ENCODE measurements at places on chromosomes 6 and 20. TPM values are rescaled to one million over a fixed set of nuclear protein-coding genes. Genes with fewer than 3 reads are reported as not detected.

The SOBP gene
- 1.4 TPM for total RNA-seq

The ZNF165 gene
- 6.9 TPM for total RNA-seq

The SYNGAP1 gene
- 8.6 TPM for total RNA-seq

The E2F1 gene
- 3.0 TPM for total RNA-seq

The PKIG gene
- 14.0 TPM for total RNA-seq

The TCF21 gene
- 0.61 TPM for total RNA-seq

The TFAP2D gene
- not detected for total RNA-seq

The CCDC170 gene
- 0.70 TPM for total RNA-seq

GRCh38 chr6:156689656-156690055 is 87.5 kb upstream of the ARID1B start:
- no peak for DNase-seq
- no peak overlapping the region for H3K4me3 ChIP-seq
- H3K4me1 ChIP-seq = peaks cover 8% of the 10 kb centered on the region

- DNase-seq = no peak
- no peak overlapping the region for H3K4me3 ChIP-seq
- no peaks in the 10 kb centered on the region for H3K27me3 ChIP-seq
Measured at GRCh38 chr6:26065952-26066380, 21.3 kb upstream of the HFE start.

DNA sequence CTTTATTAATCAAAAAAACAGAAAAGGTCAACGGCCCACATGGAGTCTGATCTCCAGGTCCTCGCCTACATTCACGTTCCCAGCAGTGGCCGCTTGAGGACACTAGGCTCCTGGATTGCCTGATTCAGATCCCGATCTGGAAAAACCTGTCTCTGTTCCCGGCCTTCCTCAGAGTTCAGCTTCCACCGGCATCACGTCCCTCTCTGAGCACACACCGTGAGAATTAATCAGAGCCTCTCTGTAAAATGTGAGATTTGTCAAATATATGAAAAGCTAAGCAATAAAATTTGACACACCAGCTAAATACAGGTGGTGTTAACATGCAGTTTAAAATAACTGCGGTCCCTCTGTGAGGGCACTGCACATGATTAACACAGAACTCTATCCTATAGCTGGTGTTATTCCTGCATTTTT is 122.8 kb upstream of the COL21A1 start:
- peak overlapping the region; percentile 67 for H3K27ac ChIP-seq
- peaks cover 4% of the 10 kb centered on the region for H3K4me1 ChIP-seq
- H3K27me3 ChIP-seq = no peaks in the 10 kb centered on the region
- H3K36me3 ChIP-seq = no peaks in the 10 kb centered on the region
- peak overlapping the region; percentile 42 for H3K4me3 ChIP-seq

DNA sequence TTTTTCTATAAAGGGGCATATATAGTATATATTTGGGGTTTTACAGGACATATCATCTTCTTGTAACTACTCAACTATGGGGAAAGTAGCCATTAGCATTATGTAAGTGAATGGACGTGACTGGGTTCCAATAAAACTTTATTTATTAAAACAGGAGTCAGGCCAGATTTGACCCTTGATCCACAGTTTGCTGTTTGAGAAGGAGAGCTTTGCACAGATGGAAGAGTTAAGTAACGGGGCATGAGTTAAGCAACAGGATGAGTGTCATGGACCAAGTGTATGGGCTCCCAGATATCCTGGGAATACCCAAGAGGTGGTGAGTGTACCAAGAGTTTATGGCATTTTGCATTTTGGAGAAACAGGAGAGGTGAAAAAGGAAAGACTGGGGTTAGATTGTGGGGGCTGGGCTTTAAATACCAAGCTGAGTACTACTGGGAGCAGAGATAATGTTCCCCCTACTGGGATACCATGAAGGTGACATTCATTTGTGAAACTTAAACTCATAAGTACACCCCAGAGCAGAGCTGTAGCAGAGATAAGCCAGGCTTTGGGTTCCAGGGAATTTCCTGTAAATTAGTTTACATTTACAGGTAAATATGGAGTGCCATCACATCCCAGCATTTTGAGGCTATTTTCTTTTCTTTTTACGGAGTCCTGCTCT is 18.5 kb upstream of the SCUBE3 start:
- no peaks in the 10 kb centered on the region for H3K36me3 ChIP-seq
- no peak for DNase-seq
- no peaks in the 10 kb centered on the region for H3K4me1 ChIP-seq
- no peak overlapping the region for H3K27ac ChIP-seq
- peaks cover 15% of the 10 kb centered on the region for H3K27me3 ChIP-seq

- H3K27ac ChIP-seq = peak overlapping the region; percentile 93
- peak; percentile 84 for DNase-seq
- peak overlapping the region; percentile 59 for H3K4me3 ChIP-seq
- H3K4me1 ChIP-seq = peaks cover 82% of the 10 kb centered on the region
- no peaks in the 10 kb centered on the region for H3K27me3 ChIP-seq
Measured at GRCh38 chr20:62652041-62652893, 10.0 kb downstream of the SLCO4A1 start.

GRCh38 chr6:56101141-56101553 is 146.2 kb downstream of the COL21A1 start:
- H3K27ac ChIP-seq = no peak overlapping the region
- peaks cover 7% of the 10 kb centered on the region for H3K4me1 ChIP-seq
- H3K4me3 ChIP-seq = no peak overlapping the region
- no peak for DNase-seq
- H3K36me3 ChIP-seq = no peaks in the 10 kb centered on the region
- no peaks in the 10 kb centered on the region for H3K27me3 ChIP-seq

DNA sequence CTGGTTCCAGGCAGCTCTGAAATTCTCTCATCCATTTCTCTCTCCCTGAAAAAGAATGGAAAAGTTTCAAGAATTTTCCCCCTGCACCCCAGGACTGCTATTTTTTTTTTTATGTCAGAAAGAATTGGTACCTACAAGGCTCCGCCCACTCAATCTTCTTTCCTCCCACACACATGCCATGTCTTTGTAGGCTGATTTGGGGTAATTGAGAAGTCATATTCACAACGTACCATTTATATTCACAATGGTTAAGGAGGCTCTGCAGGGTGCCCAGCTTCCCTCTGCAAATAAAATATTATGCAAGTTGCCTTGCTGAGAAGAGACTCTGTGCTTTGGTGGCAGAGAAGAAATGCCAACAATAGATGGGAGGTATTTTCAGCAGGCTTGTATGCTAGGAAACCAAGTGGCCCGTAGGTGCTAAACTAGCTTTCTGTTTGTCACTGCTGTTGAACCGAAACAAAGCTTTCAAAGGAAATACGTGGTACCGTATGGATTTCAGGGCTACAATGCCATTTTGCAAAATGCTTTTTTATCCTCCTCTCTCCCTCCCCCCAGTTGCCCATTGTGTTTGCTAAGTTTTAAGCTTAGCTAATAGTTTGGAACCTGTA is 150.0 kb downstream of the PHACTR1 start:
- no peaks in the 10 kb centered on the region for H3K36me3 ChIP-seq
- no peaks in the 10 kb centered on the region for H3K4me1 ChIP-seq
- no peak overlapping the region for H3K27ac ChIP-seq
- H3K4me3 ChIP-seq = no peak overlapping the region
- no peak for DNase-seq

DNA sequence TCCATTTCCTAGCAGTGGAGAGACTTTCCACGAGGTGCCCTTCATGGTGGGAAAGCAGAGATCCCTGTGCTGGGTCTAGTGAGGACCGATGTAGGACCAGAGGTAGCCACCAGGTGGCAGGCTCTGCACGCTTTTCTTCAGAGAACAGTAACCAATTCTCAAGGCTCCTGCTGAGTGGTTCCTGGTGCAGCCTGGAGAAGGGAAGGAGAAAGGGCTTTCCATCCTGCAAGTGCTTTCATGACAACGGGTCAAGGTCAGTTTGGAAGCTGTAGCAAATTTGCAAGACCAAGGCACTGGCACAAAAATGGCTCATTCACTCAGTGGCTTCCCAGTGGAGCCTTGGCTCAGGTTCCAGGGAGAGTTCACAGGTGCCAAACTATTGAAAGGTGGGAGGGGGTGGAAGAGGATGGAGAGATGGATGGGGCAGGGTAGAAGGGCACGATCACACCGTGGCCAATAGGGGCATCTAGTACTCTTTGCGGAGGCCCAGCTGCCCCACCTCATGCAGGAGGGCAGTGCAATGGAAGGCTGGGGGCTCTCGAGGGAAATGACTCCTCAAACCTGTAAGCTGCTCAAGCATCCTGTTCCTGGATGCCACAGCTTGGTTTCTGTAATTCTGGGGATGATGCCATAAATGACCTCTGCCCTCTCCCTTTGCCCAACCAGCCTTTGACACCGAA is 25.5 kb upstream of the KCNK16 start:
- H3K36me3 ChIP-seq = no peaks in the 10 kb centered on the region
- no peak for DNase-seq
- no peak overlapping the region for H3K4me3 ChIP-seq
- no peaks in the 10 kb centered on the region for H3K27me3 ChIP-seq
- peaks cover 7% of the 10 kb centered on the region for H3K4me1 ChIP-seq

- H3K27ac ChIP-seq = no peak overlapping the region
- DNase-seq = no peak
- H3K4me1 ChIP-seq = peaks cover 15% of the 10 kb centered on the region
- H3K27me3 ChIP-seq = no peaks in the 10 kb centered on the region
Measured at GRCh38 chr6:149918151-149918905, 4.6 kb downstream of the RAET1G start.

DNA sequence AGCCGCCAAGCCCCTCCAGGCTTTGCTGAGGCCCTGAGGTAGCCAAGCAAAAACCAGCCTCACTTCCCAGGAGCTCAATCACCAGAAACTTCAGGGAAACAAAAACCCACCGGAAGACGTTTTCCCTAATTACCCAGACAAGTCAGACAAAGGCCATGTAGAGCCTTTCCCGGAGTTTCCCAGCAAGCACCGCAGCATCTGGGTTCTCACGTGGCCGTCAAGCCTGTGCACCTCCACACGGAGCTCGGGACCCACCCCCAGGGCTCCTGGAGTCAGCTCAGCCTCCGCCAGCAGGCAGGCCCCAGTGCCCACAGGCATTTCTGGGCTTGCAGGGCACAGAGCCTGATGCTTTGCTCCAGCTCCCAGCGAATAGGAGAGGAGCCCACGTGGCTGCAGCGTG is 10.1 kb upstream of the MRGBP start:
- H3K27me3 ChIP-seq = no peaks in the 10 kb centered on the region
- no peak overlapping the region for H3K4me3 ChIP-seq
- DNase-seq = no peak
- peaks cover under 1% of the 10 kb centered on the region for H3K4me1 ChIP-seq

DNA sequence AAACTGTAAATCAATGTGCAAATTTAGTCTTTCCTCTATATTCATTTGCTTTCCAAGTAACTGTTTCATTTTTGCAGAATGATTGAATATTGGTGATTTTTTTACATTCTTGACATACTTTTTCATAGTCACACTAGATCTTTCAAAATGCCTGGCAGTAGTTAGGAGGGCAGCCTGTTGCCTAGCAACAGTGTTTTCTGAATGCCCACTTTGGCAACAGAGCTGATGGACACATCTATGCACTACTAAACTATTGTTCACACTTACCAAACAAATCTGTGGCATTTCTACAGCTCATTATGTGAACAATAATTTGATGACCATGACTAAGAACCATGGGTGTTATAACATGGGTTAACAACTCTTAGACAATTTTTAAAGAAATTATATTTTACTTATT is 438.0 kb upstream of the IMPG1 start:
- no peak for DNase-seq
- H3K27ac ChIP-seq = no peak overlapping the region
- H3K4me1 ChIP-seq = no peaks in the 10 kb centered on the region
- H3K27me3 ChIP-seq = no peaks in the 10 kb centered on the region
- H3K4me3 ChIP-seq = no peak overlapping the region

DNA sequence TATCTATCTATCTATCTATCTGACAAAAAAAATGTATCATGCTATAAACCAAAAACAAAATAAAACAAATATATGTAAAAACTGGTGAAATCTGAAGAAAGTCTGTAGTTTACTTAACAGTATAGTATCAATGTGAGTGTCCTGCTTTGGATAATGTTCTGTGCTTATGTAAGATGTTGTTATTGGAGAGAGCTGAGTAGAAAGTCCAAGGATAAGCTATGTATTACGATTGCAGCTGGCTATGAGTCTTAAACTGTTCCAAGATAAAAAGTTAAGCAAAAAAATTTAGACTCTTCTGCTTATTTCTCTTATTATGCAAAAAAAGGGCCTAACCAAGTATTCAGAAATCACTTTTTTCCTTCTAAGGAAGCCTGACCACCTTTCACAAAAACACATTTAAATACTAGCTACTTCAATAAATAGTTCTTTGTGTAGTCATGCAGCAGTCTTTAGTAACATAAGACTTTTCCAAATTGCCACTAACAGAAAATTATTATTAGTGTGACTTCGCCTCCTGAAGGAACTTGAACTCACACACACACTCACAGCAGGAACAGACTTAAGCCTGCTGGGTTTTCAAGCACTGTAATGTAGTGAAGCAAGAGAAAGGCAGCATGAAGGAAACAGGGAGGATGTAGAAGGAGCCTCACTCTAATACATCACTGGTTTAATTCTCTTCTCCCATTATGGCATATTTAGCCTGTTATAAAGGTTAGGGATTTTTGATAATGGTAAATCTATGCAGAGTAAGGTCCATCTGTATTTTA is 265.8 kb upstream of the GJE1 start:
- no peaks in the 10 kb centered on the region for H3K27me3 ChIP-seq
- H3K4me1 ChIP-seq = no peaks in the 10 kb centered on the region
- H3K27ac ChIP-seq = no peak overlapping the region

GRCh38 chr6:89582669-89583325 is 55.8 kb downstream of the LYRM2 start:
- H3K4me1 ChIP-seq = no peaks in the 10 kb centered on the region
- no peak for DNase-seq

- H3K36me3 ChIP-seq = no peaks in the 10 kb centered on the region
- no peak for DNase-seq
- H3K4me3 ChIP-seq = no peak overlapping the region
- H3K4me1 ChIP-seq = peaks cover 18% of the 10 kb centered on the region
Measured at GRCh38 chr6:134057478-134057877, 5.1 kb upstream of the SLC2A12 start.

DNA sequence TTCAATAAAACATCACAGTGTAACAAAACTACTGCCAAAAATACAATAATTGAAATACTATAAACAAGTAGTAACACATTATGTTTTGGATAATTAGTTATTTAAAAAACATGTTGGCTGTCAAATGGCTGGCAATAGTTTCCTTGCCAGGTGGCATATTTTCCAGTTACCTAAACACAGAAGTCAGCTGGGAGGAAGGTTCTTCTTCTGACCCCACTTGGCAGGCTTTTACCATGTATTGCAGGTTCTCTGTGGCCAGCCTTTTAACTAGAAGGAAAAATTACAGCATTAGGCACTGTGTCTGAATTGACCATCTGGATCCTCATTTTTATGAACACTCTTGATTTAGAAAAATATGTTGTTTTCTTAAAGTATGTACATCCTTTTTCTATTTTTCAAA is 131.4 kb downstream of the MMS22L start:
- H3K27ac ChIP-seq = no peak overlapping the region
- no peaks in the 10 kb centered on the region for H3K27me3 ChIP-seq
- H3K4me3 ChIP-seq = no peak overlapping the region

- peak overlapping the region; percentile 76 for H3K27ac ChIP-seq
- no peaks in the 10 kb centered on the region for H3K27me3 ChIP-seq
- no peak overlapping the region for H3K4me3 ChIP-seq
- H3K36me3 ChIP-seq = no peaks in the 10 kb centered on the region
- DNase-seq = no peak
- H3K4me1 ChIP-seq = peaks cover 19% of the 10 kb centered on the region
Measured at GRCh38 chr6:155493026-155493693, 37.5 kb upstream of the NOX3 start.

GRCh38 chr6:44291841-44292240 is 21.3 kb downstream of the AARS2 start:
- H3K4me1 ChIP-seq = peaks cover under 1% of the 10 kb centered on the region
- peaks cover 6% of the 10 kb centered on the region for H3K27me3 ChIP-seq
- no peak overlapping the region for H3K27ac ChIP-seq
- no peak overlapping the region for H3K4me3 ChIP-seq
- H3K36me3 ChIP-seq = no peaks in the 10 kb centered on the region

Measured in esophagus squamous epithelium (tissue), 5 donors.